Stimulated activated CD4-positive, alpha-beta T cell treated with anti-CD3 and anti-CD28 coated beads, Interleukin-4, amount 100 ng/mL, for 24 hours (primary cell): ENCODE measurements at places on chromosomes 2 and 18.
A peak's percentile ranks its signal among the peaks of the same experiment; 100 is the strongest.

DNA sequence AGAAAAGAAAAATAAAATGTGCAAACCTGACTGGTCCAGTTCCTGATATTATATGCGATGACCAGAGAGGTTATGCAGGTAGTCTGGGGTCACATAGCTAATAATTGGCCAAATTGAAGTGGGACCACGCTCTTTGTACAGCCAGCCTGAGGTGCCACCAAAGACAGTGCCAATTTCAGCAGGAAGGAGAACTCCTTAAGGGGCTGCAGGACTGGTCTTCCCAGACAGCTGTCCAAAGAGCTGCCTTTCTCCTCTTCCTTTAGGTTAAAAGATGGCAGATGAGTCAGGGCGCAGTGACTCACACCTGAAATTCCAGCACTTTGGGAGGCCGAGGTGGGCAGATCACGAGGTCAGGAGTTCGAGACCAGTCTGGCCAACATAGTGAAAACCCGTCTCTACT lies 95.5 kb downstream of the ACKR3 start:
- no peak for DNase-seq

DNA sequence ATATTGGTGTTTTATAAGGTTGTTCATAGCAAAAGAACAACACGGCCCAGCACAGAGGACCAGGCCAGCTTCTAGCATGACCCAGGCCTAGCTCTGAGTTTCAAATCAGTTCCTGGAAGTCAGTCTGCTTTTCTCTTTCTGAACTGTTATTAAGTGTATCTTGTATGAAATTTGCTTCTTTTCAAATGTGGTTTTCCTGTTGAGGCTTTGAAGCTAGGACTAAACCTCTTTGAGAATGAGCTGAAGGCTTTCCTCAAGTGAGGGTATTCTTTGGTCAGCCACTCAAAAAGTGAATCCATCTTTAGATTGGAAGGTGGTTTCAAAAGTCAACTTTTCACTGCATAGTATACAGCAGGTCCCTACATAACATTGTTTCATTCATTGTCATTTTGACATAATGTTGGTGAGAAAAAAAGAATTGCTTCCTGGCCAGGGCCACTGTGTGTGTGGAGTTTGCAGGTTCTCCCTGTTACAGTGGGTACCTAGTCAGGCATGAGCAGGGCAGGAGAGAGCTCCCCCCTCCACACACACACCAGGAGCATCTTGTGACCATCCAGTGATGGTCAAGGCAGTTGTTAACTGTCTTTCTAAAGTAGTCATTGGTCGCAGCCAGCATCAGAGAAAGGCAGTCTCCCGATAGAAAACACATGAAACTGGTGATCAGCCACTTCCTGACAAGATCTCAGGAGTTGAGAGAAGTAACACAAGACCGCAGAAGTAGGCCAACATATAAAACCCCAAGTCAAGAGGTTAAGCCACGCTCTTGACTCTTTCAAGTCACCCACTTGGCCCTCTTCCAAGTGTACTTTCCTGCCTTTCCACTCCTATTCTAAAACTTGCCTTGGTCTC lies 6.7 kb upstream of the ACAA2 start:
- peak; percentile 41 for DNase-seq

GRCh38 chr2:29229640-29230039 lies 114.4 kb downstream of the CLIP4 start:
- no peak for DNase-seq

GRCh38 chr2:224561234-224562005 lies 23.7 kb downstream of the CUL3 start:
- DNase-seq, result no peak

GRCh38 chr2:24353973-24354372 lies 6.4 kb downstream of the ITSN2 start:
- DNase-seq, result no peak

- DNase-seq, result peak; percentile 86
These were observed 72.4 kb upstream of the YWHAQ start for GRCh38 chr2:9703085-9703678.

- no peak for DNase-seq
These were observed 880.2 kb downstream of the TSN start for GRCh38 chr2:122635686-122636085.

DNA sequence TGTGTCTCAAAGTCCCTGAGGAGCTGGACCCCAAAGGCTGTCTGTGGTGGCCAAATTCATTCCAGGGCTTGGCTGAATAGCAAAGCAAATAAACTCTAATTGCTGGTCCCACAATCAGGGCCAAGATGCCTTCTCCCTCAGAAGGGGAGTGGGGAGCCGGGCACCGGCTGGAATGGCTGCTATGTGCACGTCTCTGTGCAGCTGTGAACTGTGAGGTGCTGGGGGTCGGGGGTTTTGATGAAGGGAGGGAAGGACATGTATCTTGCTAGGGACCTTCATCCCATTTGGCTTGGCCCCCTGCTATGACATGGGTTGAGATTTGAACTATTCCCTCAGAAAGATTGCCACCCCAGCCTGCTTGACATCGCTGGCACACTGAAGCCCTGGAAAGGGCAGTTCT lies 60.4 kb downstream of the CIB4 start:
- no peak for DNase-seq

- DNase-seq, result no peak
These were observed 101.9 kb downstream of the GPD2 start for GRCh38 chr2:156538083-156538504.

DNA sequence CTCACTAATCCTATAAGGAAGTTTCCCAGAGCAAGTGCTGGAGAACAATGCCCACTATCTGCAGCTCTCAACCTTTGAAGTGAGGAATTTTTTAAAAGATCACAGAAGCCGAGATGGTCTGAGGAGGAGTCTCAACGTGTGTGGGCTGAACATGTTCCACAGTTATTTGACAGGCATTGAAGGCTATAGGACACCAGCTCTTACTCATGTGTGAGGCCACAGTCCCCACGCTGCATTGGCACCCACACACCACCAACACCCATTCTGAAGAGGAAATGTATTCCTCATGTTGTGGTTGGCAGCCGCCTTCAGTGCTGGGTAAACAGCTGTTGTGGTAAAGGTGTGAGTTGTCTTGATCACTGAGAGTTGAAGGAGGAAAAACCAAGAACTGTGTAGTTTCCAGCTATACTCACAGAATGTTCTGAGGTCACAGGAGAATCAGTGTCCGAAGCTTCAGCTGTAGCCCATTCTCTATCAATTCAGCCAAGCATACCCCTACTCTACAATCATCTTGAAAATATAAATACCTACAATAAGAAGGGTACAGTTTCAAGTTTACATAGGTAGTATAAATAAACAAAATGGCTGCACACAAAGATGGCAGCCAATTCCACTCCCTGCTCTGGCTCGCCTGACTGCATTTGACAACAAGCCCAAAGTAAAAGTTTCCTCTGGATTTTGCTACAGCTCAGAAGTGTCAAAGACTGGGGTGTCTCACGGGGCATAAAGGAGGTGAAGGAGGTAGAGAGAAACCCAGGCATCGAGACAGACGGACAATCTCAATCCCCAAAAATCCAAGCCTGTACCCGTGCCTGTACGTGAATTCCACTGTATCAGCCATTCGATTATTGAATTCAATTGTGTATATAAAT lies 12.1 kb downstream of the CD226 start:
- peak; percentile 90 for DNase-seq

DNA sequence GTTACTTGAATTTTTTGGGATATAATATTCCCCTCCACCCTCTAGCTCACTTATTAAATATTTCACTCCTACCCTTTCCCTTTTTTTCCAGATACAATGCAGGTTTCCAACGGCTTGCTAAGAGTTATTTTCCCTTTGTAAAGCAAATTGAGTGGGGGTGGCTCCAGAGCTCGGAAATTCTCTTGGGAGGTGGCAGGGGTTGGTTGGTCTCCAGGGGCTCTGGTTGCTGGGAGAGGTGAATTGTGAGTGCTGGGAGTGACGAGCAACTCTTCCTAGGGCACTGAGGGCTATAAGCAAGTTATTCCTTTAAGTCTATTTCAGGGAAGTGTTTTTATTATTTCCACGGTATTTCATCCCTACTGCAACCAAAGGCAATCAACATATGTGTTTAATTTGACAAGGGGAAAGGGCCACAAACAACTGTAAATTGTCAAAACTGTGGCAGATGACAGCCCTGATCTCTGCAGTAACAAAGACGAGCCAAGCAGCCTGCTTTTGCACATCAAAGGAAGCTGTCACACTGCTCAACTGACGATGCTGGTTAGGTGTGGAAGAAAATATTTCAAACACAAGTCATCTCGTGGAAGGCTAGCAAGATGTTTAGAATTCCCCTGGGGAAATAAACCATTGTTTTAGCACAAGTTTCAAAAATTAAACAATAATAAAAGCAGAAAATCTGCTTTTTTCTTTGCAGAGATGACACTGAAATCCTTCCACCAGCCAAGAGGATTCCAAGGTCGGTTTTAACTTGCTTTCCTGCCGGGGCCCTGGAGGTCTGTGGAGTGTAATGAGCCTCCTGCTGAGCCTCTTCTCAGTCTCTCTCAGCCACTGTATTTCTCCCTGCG lies 34.8 kb upstream of the ASXL2 start:
- DNase-seq, result no peak

GRCh38 chr2:152730591-152731333 lies 12.3 kb downstream of the ARL6IP6 start:
- DNase-seq, result peak; percentile 14

DNA sequence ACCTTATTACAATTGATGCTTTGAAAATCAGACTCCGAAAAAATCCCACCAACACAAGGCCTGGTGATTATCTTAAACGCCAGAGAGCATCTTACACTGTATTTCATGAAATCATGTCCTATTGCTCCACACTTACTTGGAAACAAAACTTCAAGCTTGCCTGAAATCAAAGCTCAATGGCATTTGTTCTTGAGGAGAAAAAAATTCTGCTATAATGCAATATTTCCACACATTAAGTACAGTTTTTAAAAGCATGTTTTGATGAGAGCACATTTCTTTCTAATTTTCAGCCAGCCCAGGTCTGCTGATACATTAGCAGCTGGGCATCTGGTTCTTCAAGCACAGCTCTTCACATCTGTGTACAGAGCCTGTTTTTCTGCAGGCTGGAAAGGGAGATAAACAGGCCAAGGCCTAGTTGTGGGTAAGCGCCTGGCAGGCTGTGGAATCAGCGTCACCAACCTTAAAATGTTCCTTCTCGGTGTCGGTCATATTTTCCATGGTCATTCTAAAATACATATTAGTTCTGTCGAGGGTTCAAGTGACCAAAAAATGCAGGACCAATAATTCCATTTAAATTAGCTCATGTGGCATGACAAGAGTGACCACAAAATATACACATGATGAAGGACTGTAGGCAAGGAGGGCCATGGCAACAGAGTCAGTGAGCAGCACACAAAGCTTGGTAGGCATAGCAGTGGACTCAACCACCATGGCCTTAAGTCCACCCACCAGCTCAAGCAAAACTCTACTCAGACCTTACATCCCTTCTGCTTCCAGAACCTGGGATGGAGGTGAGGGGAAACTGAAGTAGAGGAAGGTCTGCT lies 20.9 kb downstream of the SLC8A1 start:
- DNase-seq, result no peak

DNA sequence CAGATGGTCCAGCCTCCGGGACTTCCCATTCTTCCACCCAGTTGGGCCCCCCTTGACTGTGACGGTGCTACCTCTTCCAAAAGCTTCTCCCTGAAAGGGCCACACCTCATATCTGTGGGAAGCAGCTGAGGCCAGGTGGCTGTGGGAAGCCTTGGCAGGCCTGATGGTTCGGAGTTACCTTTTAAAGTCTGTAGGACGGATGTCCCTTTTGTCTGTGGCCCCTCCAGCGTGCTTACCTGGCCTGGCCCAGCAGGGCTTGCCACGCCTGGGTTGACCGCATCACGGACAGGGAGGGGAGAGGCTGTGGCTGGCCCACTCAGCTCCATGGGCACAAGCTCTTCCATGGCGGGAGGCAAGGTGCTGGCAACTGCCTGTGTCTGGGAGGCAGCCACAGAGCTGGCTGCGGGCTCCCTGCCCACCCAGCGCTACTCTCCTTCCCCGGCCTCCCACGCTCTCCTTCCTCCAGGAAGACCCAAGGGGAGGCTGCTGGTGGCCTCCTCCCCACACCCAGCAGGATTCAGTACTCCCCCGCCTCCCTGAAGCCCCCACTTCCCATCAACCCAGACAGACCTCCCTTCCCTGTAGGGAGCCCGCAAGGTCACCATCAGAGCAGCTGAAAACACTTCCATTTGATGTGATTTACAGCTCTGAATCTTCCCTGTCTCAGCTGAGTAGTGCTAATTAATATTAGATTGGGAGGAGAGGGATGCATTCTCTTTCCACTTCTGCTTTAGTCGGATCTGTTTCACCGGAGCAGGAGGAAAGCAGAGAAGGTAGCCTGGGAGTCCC lies 52.8 kb downstream of the EDAR start:
- DNase-seq, result no peak

GRCh38 chr2:183488421-183488820 lies 364.2 kb downstream of the NUP35 start:
- no peak for DNase-seq

GRCh38 chr2:153287109-153287801 lies 191.3 kb downstream of the RPRM start:
- DNase-seq, result no peak

- DNase-seq, result no peak
These were observed 94.1 kb upstream of the MC4R start for GRCh38 chr18:60466677-60467076.

- DNase-seq, result peak; percentile 69
These were observed 4.9 kb downstream of the ZAP70 start for GRCh38 chr2:97718051-97718882.

- DNase-seq, result no peak
These were observed 818.7 kb downstream of the BCL11A start for GRCh38 chr2:59734743-59735142.
